ENCODE measurements at places on chromosomes 1 and 21. TPM values are rescaled to one million over a fixed set of nuclear protein-coding genes. Genes with fewer than 3 reads are reported as not detected.

- DNase-seq = no peak
These were observed 21.2 kb downstream of the RCSD1 start for GRCh38 chr1:167651161-167651693.

The C1orf185 gene
- total RNA-seq = not detected

- no peak for DNase-seq
- H3K4me1 ChIP-seq = no peaks in the 10 kb centered on the region
- H3K4me3 ChIP-seq = no peak overlapping the region
- H3K27me3 ChIP-seq = no peaks in the 10 kb centered on the region
- no peak overlapping the region for H3K27ac ChIP-seq
These were observed 10.2 kb downstream of the CPT2 start for GRCh38 chr1:53206735-53207379.

GRCh38 chr1:19758227-19758830 lies 41.4 kb downstream of the TMCO4 start:
- no peak for DNase-seq
- no peaks in the 10 kb centered on the region for H3K36me3 ChIP-seq
- H3K4me3 ChIP-seq = no peak overlapping the region
- H3K27ac ChIP-seq = no peak overlapping the region
- peaks cover 5% of the 10 kb centered on the region for H3K4me1 ChIP-seq

- peaks cover 77% of the 10 kb centered on the region for H3K36me3 ChIP-seq
- H3K27me3 ChIP-seq = no peaks in the 10 kb centered on the region
- peak within 1 kb of the TSS; percentile 94 for H3K4me3 ChIP-seq
- peaks cover 83% of the 10 kb centered on the region for H3K4me1 ChIP-seq
- peak; percentile 96 for DNase-seq
These were observed at the start of gene MX1 for GRCh38 chr21:41425954-41426675. Gene MX1, plus strand, starts transcription at chr21:41426239. Its CDS starts 5,832 bp downstream, at chr21:41432071.

- H3K27me3 ChIP-seq = no peaks in the 10 kb centered on the region
- no peaks in the 10 kb centered on the region for H3K4me1 ChIP-seq
- H3K4me3 ChIP-seq = no peak overlapping the region
- no peak overlapping the region for H3K27ac ChIP-seq
These were observed 5.9 kb downstream of the SPATA46 start for GRCh38 chr1:162370721-162371120.
